ENCODE measurements at places on chromosomes 12 and 14.

DNA sequence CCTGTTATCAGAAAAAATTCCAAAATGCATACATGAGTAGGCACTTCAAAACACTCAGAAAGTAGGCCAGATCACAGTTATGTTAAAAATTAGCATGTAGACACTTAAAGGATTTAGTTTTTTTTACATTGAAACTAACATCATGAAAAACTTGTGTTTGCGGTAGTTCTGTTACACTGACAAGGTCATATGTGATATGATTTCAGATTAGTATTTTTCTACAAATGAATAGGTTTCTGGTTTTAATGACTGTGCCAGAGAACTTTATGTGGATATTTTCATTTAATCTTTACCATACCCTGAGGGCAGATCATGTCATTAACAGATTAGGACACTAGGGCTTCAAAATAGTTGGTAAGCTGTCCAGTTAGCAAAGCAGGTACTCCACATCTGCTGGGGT, 20.7 kb downstream of the YARS2 start:
- no peak for DNase-seq

DNA sequence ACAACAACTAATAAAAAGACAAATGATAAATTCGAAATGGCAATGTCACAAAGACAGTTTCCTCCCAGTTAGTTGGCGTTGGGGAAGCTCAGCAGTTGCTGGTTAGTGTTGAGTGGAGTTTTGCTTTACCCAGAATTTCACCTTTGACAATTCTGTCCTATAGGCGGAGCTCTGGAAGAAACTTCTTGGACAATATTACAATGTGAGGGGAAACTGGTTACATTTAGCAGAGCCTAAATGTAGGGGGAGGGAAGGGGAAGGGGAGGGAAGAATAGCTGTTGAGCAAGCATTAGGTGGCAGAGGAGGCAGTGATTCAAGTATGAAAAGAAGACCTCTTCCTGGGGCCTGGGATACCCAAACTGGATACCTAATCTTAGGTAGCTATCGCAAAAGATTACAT, 51.4 kb downstream of the BDKRB1 start:
- no peak for DNase-seq

- no peak for DNase-seq
Observed at GRCh38 chr14:51513933-51514332, 137.8 kb upstream of the FRMD6 start.

GRCh38 chr12:42862055-42862454, 272.5 kb upstream of the PRICKLE1 start:
- no peak for DNase-seq

GRCh38 chr12:75444429-75445136, 36.0 kb upstream of the GLIPR1 start:
- no peak for DNase-seq

DNA sequence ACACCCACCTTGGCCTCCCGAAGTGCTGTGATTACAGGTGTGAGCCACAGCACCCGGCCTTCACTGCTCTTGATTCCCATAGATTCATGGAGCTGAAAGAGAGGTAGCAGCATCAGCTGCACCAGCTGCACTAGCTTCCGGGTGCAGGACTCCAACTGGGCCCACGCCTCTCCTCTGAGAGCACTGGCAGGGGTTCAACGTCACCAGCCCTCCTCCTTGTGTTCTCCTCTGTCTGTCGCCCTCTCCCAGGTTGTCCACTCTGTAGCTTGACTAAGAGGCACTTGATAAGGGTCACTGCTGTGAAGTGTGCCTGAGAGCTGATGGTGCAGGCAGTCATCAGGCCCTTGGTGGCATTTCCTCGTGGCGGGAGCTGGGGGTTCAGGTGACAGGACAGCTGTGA, 28.3 kb downstream of the MLXIP start:
- DNase-seq: no peak

DNA sequence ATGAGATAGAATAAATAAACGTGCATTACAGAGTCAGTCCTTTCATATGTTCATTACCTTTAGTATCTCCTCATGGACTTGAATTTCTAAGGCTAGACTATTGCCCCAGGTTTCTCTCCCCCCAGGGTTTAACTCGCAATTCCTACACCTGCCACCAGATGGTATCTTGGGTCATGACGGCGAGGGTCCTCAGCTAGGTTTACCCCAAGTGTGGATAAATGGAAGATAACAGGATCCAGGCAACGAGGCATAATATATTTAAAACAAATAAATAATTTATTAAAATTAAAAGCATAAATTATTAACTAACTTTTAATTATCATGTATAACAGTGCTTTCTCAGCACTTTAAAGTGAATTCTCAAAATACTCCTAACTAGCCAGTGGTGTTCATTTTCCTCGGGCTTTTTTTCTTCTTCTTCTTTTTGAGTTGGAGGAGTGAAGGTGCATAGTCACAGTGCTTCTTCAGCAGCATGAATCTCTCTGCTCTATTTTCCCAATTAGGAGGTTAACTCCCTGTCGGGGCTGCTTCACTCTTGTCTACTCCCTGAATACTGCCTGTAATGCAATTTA, 243.5 kb upstream of the CAND1 start:
- peak; percentile 25 for DNase-seq

DNA sequence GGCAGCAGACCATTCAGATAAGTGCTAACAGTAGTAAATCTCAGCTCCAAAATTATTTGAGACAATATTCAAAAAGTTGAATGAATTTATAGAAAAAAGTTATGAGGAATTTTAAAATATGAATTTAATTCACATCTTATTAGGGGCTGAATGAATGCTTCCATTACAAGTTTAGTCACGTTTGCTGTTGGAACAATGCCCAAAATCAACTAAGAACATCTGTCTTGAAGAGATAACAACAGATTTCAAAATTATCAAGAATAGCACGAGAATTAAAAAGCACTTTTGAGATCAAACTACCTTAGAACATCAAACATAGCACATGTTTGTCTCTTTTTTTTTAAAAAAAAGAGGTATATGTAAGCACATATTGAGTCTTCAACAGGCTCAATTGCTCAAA, 115.4 kb upstream of the PPFIA2 start:
- DNase-seq: no peak

GRCh38 chr14:103718572-103718971, 3.0 kb downstream of the ZFYVE21 start:
- no peak for DNase-seq

DNA sequence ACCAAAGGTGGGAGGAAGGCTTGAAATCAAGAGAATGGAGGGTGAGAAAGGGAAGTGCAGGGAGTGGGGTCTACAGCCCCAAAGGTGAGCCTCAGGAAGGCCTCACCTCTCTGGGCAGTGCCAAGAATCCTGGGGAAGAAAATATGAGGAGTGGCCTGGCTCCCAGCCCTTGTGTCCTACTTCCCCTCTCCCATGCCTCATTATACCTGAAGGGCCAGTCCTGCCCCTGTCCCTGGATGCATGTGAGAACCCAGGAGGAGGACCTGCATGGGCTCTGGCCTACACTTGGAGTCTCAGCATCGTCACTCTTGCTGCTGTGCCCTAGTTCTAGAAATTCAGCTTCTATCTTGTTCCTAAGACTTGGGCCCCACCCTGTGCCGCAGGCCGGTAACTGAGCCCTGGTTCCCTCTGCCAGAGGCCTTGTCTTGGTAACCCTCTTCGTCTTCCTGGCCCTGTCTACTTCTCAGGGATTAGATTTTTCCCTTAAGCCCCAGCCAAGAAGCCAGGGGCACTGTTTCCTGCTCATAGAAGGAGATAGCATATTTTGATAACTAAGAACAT, 10.9 kb upstream of the MYH7 start:
- no peak for DNase-seq

DNA sequence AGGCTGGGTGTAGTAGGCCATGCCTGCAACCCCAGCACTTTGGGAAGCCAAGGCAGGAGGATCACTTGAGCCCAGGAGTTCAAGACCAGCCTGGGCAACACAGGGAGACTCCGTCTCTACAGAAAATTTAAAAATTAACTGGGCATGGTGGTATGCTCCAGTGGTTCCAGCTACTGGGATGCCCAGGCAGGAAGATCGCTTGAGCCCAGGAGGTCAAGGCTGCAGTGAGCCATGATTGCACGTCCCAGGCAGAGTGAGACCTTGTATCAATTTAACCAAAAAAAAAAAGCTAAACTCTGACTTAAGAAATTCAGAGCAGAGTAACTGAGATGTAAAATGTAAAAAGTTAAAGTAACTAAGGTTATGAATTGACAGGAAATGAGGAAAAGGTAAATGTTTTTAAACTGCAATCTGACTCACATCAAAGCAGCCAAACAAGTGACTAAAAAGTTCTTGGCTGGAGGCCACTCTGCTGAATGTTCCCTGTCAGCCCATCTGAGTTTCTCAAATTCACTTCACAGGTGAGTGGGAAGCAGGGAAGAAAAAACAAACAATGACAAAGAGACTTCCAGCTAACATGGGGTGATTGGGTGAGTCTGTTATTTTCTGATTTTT, 21.3 kb downstream of the PRKD1 start:
- DNase-seq: no peak

- no peak for DNase-seq
Observed at GRCh38 chr14:52020866-52021717, 31.7 kb downstream of the RTRAF start.

GRCh38 chr12:104583301-104583700, 126.6 kb downstream of the CHST11 start:
- DNase-seq: no peak

DNA sequence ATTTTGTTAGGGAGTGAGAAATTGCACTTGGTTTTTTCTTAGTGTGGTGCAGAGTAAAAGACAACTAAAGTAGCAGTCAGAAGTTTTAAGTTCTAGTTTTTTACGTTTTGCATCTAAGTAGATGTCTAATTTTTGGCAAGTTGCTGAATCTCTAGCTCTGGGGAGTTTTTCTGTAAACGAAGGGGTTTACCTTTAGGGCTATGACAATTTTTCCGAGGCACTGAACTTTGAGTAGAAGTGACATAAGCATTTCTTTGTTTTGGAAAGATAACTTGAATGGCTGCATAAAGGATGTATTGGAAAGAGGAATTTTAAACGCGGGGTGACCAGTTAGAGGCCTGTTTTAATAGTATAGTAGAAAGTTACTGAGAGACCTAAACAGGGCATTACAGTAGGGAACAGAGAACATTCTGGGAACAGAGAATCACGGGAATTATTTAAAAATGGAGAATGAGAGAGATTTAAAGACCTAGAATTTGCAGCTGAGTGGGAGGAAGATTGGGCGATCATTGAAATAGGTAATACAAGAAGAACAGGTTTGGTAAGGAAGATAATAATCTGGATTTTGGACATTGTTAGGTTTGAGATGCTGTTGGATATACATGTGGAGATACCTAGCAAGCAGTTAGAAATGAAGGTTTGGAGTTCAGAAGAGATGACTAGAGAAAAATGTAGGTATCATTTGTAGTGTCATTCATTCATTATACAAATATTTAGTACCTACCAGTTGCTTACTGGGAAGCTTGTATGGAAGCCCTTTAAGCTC, 1.2 kb downstream of the ZNF410 start:
- DNase-seq: no peak

DNA sequence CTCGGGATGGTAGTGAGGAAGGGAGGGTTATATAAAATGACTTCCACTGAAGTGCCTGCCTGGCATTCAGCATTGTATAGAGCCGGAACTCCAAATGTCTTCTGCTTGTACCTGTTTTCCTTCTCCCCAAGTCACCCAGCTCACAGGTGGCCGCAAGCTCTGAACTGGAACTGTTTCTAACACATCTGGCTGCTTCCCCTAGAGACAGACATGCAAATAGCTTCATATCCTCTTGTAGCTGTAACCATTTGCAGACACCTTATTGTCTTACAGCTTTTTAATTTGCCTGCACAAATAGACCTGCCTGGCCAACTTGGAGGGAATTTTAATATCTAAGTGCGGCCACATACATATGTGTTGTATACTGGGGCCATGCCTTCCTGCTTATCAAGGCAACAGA, 126.0 kb downstream of the CHST11 start:
- no peak for DNase-seq

GRCh38 chr14:87847216-87847755, 145.7 kb downstream of the GALC start:
- no peak for DNase-seq

GRCh38 chr12:51593539-51593938, 2.5 kb downstream of the SCN8A start:
- DNase-seq: peak; percentile 53

GRCh38 chr12:122167356-122167925, 6.6 kb downstream of the IL31 start:
- DNase-seq: no peak

- no peak for DNase-seq
Observed at GRCh38 chr14:89407856-89408255, 9.2 kb downstream of the FOXN3 start.

DNA sequence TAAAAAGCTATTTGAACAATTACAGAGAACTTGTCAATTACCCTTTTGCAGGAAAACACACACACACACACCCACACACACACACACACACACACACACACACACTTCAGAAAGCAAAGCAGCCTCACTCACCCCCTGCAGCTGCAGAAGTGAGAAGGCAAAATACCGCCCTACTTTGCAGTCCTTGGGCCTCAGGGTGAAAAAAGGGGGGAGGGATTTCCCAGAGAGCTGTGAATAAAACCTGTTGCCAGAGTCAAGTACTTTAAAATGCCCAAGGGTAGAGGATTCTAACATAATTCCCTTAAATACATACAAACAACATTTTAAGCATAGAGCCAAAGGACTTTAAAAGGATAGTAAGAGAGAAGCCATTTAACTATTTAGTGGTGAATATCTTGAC, 285.9 kb downstream of the MDGA2 start:
- no peak for DNase-seq

DNA sequence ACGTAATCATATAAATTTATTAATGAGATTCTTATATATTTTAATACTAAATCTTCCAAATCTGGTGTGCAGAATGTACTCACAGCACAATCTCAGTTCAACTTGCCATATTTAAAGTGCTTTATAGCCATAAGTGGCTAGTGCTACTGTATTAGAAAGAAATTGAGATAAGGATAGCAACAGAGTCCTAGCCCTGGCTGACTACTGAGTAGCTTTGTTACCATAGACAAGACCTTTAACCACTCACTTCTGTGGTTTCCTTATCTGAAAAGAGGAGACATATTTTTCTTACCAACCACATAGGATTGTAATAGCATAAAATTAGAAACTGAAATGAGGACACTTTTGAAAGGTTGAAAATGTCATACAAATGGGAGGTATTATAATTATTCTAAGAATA, 2.0 kb upstream of the CHURC1 start:
- DNase-seq: no peak

DNA sequence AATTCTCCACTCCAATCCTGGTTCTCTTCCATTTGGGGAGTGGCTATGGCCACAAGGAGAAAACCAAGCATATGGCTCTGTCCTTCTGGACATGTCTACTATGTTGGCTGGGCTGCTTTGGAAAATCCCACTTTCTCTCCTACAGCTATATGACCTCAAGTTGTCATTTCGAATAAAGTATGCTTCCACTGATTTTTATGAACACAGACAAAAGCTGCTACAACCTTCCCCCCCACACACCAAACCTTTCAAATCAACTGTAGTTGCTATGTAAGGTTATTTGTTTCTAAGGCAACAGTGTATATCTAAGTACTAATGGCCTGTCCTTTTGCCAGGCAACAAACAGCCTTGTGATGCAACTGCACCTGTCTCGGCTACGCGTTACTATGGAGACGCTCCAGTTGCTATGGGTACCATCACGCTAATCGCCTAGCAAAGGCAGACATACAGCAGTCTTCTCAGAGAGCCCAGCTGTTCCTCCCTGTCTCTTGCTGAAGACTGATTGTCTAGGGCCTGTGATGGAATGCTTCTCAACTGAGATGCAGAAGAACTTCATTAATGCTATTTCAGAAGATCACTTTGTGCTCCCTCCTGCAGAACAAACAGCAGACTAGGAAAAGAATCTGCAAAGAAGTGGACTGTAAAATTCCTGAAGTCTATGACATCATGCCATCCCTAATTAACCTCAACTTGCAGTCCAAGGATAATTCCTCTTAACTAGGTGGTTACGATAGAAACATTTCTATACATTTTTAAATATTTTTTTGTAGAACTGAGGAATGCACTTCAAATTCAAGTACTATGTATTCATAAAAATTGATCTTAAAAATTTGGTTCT, 67.6 kb downstream of the FOXN3 start:
- DNase-seq: peak; percentile 99
